ENCODE measurements at places on chromosomes 6 and 20.

- DNase-seq: no peak
Observed at GRCh38 chr6:142359271-142359960, 57.6 kb downstream of the ADGRG6 start.

DNA sequence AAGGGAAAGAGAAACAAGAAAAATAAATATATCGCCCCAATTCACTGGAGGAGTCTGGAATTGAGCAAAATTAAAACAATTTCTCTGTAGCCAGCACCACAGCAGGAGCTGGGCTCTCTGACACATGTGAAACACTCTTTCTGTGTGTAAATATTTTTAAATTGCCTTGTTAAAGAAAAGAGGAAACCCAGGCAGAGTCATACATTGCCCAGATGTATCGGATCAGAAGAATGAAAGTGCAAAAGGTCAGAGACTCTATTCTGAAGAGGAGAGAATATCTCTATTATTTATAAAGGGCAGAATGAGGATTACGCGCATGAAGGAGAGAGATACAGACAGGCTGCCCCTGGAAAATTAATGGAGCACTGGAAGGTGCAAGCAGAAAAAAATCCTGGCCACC lies 127.0 kb upstream of the MAN1A1 start:
- DNase-seq: no peak

- no peak for DNase-seq
Observed at GRCh38 chr6:131867744-131868143, 59.9 kb downstream of the ENPP1 start.

DNA sequence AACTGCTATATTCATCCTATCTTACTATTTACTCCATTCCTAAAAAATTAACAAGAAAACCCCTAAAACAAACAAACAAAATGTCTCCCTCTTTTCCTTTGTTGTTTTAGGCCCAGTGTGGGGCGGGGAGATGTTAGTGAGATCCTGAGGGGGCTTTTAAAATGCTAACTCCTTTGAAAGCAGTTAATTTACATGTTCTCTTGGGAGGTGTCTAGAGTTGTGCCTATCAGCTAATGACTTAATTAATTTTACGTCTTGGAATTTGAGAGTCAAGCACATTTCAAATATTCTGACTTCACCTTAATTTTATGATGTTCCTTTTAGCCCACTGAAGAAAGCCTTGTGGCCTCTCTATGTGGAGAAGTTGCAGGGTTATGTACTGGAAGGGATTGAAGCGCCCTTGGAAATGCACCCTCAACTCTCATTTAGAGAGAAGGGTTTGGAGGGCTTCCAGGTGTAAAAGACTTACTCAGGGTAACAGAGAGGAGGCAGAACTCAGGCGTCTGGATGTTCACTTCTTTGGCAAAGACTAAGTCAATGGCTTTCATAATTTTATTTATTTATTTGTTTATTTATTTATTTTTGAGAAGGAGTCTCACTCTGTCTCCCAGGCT lies 4.9 kb downstream of the SASH1 start:
- no peak for DNase-seq

GRCh38 chr6:12635813-12636212 lies 80.8 kb upstream of the PHACTR1 start:
- no peak for DNase-seq

- DNase-seq: no peak
Observed at GRCh38 chr6:143961886-143962878, 45.9 kb downstream of the PLAGL1 start.

GRCh38 chr20:43941476-43942200 lies 27.0 kb downstream of the TOX2 start:
- no peak for DNase-seq

DNA sequence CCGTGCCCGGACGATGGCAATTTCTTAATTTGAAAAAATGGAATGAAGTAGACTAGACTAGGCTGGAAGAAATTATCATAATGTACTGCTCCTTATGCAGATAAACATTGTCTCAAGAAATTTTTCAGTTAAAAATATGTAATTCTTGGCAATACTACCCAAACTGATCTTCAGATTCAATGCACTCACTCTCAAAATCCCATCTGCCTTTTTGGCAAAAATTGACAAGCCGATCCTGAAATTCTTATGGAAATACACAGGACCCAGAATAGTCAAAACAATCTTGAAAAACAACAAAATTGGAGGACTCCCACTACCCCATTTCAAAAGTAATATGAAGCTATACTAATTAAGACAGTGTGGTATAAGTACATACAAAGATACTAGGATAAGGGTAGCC lies 19.0 kb downstream of the SLC23A2 start:
- DNase-seq: no peak

DNA sequence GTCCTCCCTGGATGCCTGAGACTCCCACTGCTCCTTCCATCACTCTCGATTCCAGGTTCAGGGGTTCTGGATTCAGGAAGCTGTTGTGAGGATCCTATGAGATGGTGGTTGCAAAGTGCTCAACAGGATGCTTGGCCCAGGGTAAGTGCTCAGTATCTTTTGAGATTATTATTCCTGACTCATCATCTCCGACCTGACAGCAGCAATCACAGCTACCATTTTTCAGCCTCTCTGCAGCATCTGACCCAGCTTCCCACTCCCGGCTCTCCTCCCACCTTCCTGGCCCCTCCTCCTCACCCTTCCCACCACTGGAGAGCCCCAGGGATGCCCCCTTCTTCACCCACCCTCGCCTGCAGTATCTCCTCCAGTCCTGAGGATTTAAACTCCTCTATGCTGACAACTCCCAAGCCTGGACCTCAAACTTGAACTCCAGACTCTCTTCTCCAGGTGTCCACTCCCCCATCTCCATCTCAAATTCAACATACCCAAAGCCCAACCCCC lies 36.8 kb upstream of the KCNB1 start:
- no peak for DNase-seq

DNA sequence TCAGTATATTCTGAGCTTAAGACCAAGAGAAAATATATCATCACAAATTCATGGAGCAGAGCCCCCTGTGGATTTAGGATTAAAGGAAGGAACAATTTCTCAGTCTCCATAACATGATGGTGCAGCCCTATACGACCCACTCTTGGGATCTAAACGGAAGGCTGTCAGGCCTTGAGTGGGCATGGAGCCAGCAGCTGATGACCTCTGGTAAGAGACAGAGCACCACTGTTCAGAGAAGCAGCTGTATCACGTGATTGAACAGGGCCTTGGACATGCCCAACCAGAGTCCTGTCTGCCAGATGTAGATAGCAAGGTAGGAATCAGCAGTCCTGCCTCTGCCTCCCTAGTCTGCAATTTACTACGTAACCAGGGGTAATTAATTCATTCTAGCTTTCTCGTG lies 259.4 kb upstream of the POU3F2 start:
- DNase-seq: no peak

- no peak for DNase-seq
Observed at GRCh38 chr20:32973077-32973717, 31.0 kb downstream of the SUN5 start.

GRCh38 chr20:40680161-40680959 lies 8.7 kb downstream of the MAFB start:
- no peak for DNase-seq

DNA sequence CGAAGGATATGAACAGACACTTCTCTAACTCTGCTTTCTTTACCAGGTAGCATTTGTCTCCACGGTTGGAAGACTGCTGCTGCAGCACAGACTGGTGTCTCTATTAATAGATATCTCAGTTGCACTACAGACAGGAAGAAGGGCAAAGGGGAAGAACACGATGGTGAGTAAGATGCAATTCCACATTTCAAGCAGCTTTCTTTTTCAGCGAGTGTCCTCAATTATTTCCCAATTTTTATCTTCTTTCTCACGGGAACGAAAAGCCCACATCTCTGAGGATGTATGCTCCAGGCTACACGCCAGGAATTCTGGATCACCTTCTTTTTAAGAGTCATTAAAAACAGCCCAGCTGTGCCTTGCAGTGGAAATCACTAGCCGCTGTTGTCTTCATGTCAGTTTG lies 311.6 kb upstream of the ECI2 start:
- peak; percentile 17 for DNase-seq

- DNase-seq: no peak
Observed at GRCh38 chr6:150412221-150412620, 43.4 kb downstream of the IYD start.

- DNase-seq: no peak
Observed at GRCh38 chr20:35561671-35562070, 19.8 kb downstream of the ERGIC3 start.

DNA sequence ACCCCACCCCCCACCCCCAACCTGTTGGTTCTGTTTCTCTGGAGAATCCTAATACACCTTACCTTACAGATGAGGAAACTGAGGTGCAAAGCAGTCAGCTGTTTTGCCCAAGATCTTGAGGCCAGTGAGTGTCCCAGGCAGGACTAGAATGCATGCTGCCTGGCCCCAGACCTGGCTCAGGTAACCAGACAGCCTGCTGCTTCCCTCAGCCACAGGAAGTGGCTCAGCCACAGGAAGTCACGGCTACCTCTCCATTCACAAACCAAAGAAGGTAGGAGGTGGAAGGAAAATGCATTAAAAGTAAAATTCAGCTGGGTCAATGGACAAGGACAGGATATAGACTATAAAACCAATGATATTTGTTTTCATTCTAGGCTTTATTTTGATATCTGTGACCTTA lies 517.6 kb downstream of the CD83 start:
- no peak for DNase-seq

- no peak for DNase-seq
Observed at GRCh38 chr20:56392881-56393482, 537 bp downstream of the CSTF1 start.

GRCh38 chr6:154232013-154232910 lies 124.3 kb downstream of the IPCEF1 start:
- no peak for DNase-seq

DNA sequence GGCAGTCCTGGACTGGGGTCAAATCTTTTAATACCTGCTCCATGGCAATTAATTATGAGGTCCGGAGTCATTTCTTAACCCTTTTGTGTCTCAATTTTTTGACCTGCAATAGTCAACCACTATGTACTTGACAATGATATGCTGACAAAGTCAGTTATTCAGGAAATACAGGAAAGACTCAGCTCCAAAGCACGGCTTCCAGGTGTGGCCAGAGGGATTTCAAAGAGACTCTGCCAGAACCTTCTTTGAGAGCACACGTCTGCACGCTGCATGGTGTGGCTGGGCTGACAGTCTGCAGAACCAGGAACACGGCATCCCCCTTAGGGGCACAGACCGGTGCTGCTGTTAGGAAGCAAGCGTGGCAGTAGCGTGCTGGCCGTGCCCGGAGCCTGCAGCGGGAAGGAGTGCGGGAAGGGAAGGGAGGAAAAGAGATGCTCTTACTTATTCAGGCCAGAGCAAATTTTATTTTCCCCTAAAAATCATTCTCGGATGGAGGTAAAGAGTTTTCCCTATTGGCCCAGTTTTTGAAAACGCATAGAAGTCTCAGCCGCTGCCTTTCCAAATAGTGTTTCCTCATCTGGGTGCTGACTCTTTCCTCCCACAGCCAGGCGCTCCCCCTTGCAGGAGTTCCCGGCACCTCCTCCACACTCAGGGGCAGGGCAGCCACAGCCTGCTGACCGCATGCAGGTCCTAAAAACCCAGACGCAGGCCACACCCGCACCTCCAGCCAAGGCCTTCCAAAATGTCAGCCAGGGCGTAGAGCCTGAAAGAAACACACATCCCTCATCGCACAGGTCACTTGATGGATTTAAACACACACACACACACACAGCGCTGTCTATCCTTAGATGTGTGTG lies 187.4 kb upstream of the SNX9 start:
- no peak for DNase-seq

- peak; percentile 57 for DNase-seq
Observed at GRCh38 chr20:63653041-63653973, at the start of gene STMN3. TSS of gene STMN3 (minus strand) at chr20:63653424. CDS start at chr20:63653345, 79 bp downstream.

DNA sequence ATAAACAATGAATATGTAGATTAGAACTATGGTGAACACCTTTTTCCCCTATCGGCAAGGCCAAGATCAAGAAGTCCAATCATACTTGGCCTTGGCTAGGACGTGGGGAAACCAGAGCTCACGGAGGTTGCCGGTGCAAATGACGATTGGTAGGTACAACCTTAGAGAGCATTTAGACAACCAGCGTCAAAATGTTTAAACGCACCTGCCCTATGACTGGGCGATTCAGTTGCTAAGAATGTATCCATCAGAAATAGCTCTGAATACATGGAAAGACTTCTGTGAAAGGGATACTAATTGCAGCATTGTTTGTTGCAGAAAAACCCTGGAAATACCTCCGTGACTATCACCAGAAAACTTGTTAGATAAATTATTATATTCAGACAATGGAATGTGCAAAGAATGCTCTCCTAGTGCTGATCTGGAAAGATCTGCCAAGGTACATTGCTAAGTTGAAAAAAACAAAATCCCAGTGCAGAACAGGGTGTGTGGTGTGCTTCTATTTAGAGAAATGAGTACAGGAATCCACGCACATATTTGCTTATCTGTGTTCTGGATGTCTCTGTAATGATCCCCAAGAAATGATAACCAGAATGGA lies 48.0 kb upstream of the PTPN1 start:
- no peak for DNase-seq

GRCh38 chr6:110874880-110875547 lies 429 bp downstream of the AMD1 start:
- DNase-seq: no peak

DNA sequence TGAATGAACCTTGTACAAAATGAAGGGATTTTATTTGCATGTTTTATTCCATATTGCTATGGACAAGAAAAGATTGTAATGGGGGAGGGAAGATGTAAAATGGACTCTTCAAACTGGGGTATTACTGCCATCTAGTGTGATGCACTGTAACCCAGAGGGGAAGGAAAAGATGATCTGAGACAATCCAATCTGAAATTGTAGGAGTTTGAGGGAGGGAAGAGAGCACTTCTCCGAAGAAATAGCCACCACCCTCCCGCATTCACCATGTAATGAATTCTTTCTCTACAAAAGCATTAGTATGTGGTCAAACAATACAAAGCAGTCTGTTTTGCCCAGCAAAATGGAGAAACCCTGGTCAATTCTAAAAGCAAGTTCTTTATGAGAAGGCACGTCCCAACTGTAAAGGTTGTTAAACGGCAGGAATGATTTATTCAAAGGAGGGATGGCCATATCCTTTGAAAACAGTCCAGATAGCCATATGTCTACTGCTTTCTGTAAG lies 679.5 kb upstream of the NRSN1 start:
- peak; percentile 4 for DNase-seq

- DNase-seq: no peak
Observed at GRCh38 chr20:59082077-59082740, 39.6 kb upstream of the PRELID3B start.

GRCh38 chr6:125346201-125346925 lies 44.6 kb upstream of the HDDC2 start:
- DNase-seq: no peak
